Fibroblast of skin of left quadriceps (primary cell): ENCODE measurements at places on chromosomes 6 and 20.
A peak's percentile ranks its signal among the peaks of the same experiment; 100 is the strongest.

GRCh38 chr6:134750669-134751068, 199.2 kb downstream of the ALDH8A1 start:
- peak; percentile 76 for DNase-seq

GRCh38 chr6:41939848-41940758, 1.5 kb downstream of the CCND3 start:
- DNase-seq, result no peak

- peak; percentile 57 for DNase-seq
These were observed 668.1 kb downstream of the RFPL4B start for GRCh38 chr6:113015249-113015648.

GRCh38 chr6:15080895-15081294, 165.0 kb upstream of the JARID2 start:
- DNase-seq, result no peak

- no peak for DNase-seq
These were observed 71.5 kb downstream of the SLC23A2 start for GRCh38 chr20:4929686-4930397.

DNA sequence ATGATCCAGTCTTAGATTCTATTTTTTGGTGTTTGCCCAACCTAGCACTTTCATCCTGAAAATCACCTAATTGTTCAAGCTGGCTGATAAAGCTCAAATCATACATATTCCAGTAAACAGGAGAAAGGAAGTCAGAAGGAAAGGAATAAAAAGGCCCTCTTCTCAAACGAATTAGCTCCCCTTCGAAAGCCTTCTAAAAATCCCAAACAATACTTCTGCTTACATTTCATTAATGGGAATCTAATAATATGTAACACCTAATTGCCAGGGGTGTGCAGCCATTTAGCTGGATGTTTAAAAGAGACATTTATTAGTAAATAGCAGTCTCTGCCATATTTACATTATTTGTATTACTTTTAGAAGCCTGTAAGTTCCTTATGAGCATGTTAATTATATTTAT, 302.9 kb upstream of the TCF21 start:
- no peak for DNase-seq

GRCh38 chr20:36002855-36003254, 34.5 kb downstream of the CNBD2 start:
- no peak for DNase-seq

DNA sequence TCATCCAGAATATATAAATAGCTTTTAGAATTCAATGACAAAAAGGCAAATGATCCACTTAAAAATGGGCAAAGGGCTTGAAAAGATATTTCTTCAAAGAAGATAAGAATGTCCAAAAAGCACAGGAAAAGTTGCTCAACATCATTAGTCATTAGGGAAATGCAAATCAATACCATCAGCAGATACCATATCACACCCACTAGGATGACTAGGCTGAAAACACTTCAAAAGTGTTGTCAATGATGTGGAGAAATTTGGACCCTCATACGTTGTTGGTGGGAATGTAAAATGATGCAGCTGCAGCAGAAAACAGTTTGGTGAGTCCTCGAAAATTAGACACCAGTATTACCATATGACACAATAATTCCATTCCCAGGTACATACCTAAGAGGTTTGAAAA, 303.6 kb upstream of the SLC35B3 start:
- no peak for DNase-seq

DNA sequence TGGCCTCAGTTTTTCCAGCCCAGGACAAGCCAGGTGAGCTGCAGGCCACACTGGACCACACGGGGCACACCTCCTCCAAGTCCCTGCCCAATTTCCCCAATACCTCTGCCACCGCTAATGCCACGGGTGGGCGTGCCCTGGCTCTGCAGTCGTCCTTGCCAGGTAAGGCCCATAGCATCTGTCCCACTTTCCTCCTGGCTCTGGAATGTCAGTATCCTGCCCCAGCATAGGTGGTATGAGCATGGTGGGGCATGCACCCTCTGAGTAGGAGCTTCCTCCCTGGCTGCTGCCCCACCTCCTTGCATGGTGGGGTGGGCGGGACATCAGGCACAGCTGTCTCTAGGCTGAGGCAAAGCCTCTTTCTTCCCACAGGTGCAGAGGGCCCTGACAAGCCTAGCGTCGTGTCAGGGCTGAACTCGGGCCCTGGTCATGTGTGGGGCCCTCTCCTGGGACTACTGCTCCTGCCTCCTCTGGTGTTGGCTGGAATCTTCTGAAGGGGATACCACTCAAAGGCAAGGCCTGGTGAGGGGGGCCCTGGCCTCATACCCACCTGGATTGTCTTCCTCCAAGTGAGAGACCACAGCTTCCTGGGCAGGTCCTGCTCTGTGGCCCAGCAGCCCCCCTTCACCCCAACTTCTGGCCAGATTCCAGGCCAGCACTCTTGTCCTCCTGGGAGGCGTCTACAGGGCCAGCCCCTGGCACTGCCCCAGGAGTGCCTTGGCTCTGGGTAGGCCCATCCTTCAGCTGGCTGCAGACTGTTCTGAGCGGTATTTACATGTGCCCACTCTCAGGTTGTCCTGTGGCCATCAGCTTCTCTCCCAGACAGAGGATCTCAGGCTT, 9.1 kb downstream of the PI16 start:
- DNase-seq, result no peak

- no peak for DNase-seq
These were observed 104.6 kb upstream of the CDYL start for GRCh38 chr6:4671587-4672115.

GRCh38 chr6:144181639-144182038, 31.3 kb downstream of the STX11 start:
- no peak for DNase-seq

GRCh38 chr6:101921829-101922450, 528.4 kb downstream of the GRIK2 start:
- DNase-seq, result no peak

- DNase-seq, result no peak
These were observed 11.9 kb downstream of the NELFCD start for GRCh38 chr20:58992911-58993310.

GRCh38 chr6:33211136-33211535, 2.8 kb downstream of the RING1 start:
- DNase-seq, result no peak

DNA sequence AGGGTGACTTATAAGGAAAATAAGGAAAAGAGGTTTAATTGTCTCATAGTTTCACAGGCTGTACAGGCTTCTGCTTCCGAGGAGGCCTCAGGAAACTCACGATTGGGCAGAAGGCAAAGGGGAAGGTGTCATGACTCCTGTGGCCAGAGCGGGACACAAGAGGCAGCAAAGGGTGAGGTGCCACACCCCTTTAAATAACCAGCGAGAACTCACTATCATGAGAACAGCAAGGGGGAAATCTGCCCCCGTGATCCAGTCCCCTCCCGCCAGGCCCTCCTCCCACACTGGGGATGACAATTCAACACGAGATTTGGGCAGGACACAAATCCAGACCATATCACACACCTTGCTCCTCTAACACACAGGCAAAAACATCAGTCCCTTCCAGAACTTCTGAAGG, 254.0 kb downstream of the DLL1 start:
- no peak for DNase-seq

DNA sequence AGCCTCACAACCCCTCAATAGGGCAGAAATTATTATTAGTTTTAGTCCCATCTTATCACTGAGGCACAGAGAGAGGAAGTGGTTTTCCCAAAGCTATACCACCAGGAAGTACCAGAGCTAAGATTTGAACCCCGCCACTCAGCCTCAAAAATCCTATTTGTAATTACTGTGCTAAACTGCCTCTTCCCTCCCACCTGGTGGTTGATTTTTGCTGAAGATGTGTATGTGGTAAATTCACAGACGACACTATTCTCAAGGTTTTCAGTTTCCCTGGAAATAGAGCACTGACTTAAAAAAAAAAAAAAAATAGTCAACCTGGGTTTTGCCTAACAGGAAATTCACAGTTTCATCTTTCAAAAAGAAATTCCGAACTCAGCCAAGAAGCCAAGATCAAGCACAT, 57.9 kb downstream of the TSHZ2 start:
- no peak for DNase-seq

GRCh38 chr20:52313341-52313963, 121.9 kb upstream of the ZFP64 start:
- peak; percentile 43 for DNase-seq

- DNase-seq, result no peak
These were observed 27.4 kb upstream of the SCRT2 start for GRCh38 chr20:703006-703405.
